Osteoblast (primary cell): ENCODE measurements at places on chromosomes 4 and X. TPM values are rescaled to one million over a fixed set of nuclear protein-coding genes. Genes with fewer than 3 reads are reported as not detected.

Gene AFF2
- 10.0 and 10.9 TPM in 2 replicates for total RNA-seq

Gene FRMD7
- 1.1 and 1.5 TPM in 2 replicates for total RNA-seq

Gene ZCCHC18
- total RNA-seq = 0.29 and 1.1 TPM in 2 replicates

Gene PRKG2
- 0.72 and 0.88 TPM in 2 replicates for total RNA-seq

Gene TEC
- 1.5 and 1.8 TPM in 2 replicates for total RNA-seq

Gene AMER1
- total RNA-seq = 2.4 and 2.5 TPM in 2 replicates

Gene ADAM29
- not detected in 2 replicates for total RNA-seq

Gene AMOT
- 3.2 and 5.1 TPM in 2 replicates for total RNA-seq

Gene PCDH7
- 0.72 and 3.8 TPM in 2 replicates for total RNA-seq

Gene CFP
- 0.29 and 0.36 TPM in 2 replicates for total RNA-seq

Gene ATP10D
- 49.8 and 51.8 TPM in 2 replicates for total RNA-seq

Gene GPRIN3
- under 0.01 and 0.29 TPM in 2 replicates for total RNA-seq
